AG04450 (cell line): ENCODE measurements at places on chromosomes 5 and 9. TPM values are rescaled to one million over a fixed set of nuclear protein-coding genes. Genes with fewer than 3 reads are reported as not detected.

The TNC gene
- 265 and 319 TPM in 2 replicates for polyA plus RNA-seq

The ATP10B gene
- polyA plus RNA-seq: not detected in 2 replicates

The LRRC19 gene
- not detected in 2 replicates for polyA plus RNA-seq

The AMBP gene
- polyA plus RNA-seq: 0.67 and 0.74 TPM in 2 replicates

The ZNF483 gene
- 1.0 and 1.5 TPM in 2 replicates for polyA plus RNA-seq

The PKD2L2 gene
- 0.09 TPM in 1 of 2 replicates, not detected in the other for polyA plus RNA-seq
